ENCODE measurements at places on chromosomes 1 and 21.
A peak's percentile ranks its signal among the peaks of the same experiment; 100 is the strongest.

GRCh38 chr1:162292422-162292849 is 84.2 kb downstream of the SPATA46 start:
- DNase-seq: no peak

DNA sequence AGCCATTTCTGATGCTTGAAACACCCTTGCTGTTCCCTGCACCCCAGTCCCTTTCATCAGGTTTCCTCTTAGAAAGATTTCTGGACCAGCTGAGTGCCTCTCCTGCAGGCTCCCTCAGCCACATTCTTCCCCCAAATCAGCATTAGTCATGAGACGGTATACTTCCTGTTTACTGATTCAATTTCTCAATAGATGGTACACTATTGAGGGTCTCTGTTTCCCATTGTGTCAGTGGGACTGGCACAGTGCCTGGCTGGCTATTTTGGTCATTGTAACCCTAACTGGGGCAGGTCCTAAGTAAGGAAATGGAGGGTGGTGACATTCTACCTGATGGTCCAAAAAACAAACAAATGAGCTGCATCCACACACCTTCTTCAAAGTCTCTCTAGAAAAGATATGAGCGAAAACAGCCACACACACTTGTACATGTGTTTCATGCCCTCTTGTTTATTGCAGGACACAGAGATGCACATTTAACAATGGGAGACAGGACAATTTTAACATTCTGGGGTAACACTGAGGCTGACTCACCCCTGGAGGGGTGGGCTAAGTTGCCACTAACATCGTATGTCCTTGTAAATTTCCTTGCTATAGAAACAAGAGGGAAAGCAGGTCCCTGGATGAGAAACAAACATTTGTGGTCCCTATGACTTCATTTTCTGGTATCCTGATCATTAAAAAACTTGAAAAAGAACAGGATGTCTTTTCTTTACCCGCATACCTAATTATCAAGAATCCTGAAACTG is 77.5 kb downstream of the RRAGC start:
- no peak for DNase-seq

DNA sequence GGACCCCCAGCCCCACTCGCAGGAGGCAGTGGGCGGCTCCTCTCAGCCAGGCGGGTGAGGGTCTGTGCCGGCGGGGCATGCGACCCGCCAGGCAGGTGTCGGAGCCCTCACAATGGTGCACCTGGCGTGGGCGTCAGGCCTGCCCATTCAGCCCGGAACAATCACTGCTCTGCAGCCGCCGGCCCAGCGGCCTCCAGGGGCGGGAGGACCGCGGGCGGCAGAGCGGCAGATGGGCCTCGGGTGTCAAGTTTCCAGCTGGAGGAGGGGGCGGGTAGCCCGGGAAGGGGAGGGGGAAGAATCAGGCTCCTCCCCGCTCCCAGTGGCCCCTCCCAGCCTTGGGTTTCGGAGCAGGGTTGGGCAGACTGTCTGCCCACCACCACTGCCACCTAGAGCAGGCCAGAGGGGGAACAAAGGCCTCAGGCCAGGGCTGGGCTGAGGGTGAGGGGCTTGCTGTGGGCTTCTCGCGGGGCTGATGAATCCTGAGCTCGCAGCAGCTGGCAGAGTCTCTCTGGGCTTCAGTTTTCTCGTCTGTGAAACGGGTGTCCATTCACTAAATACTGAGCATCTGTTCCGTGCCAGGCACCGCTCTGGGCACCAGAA is 39.5 kb upstream of the CASZ1 start:
- DNase-seq: peak; percentile 5

- no peak for DNase-seq
Observed at GRCh38 chr21:39007532-39007931, 175.7 kb downstream of the PSMG1 start.

GRCh38 chr21:42357307-42357706 is 6.5 kb upstream of the TFF2 start:
- DNase-seq: no peak

DNA sequence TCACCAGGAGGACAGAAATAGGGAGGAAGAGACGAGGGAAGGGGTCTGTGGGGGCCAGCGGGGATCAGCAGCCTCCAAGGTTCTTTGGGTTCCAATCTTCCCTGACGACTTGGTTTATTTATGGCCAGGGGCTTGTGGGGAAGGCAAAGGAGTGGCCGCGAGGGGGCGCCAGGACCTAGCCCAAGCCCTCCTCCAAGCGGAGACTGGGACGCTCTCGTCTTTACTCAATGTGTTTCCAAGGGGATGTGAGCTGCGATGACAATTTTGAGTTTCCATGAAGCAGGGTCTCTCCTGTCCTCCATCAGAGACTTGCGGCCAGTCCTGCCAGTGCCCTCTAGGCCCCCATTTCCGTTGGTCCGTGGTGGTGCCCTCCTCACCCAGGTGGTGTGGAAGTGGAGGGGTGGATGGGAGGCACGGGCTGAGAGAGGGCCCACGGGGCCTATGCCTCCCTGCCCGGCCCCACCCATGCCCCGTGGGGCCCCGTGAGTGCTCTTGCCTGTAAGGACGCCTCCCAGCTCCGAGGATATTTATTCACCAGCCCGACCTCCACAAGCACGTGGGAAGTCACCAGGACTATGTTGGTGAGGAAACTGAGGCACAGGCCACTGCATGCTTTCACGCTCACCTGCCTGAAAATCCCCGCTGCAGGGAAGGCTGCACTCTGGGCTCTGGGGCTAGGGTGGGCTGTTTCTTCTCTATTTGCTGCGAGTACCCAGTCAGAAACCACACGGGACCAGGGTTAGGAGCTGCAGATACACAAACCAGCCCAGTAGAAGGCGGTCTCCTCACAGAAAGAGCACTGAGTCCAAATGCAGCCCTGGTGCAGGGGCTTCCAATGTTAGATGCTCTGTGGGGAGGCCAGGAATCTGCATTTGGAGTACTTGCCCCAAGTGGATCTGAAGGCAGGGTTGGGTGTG is 26.5 kb downstream of the DMRTB1 start:
- peak; percentile 83 for DNase-seq

Data from Kasumi-1 (cell line).